Neural progenitor cell (in vitro differentiated cells): ENCODE measurements at places on chromosomes 2 and 18. TPM values are rescaled to one million over a fixed set of nuclear protein-coding genes. Genes with fewer than 3 reads are reported as not detected.
A peak's percentile ranks its signal among the peaks of the same experiment; 100 is the strongest.

- no peak for DNase-seq
Measured at GRCh38 chr2:230864122-230864604, 579 bp upstream of the ITM2C start.

- no peak for DNase-seq
Measured at GRCh38 chr2:56266761-56267414, 83.1 kb downstream of the CCDC85A start.

- DNase-seq = peak; percentile 60
Measured at GRCh38 chr2:4354678-4355077, 651.3 kb downstream of the DCDC2C start.

GRCh38 chr2:145022666-145023333, 502.9 kb upstream of the ZEB2 start:
- DNase-seq = no peak

DNA sequence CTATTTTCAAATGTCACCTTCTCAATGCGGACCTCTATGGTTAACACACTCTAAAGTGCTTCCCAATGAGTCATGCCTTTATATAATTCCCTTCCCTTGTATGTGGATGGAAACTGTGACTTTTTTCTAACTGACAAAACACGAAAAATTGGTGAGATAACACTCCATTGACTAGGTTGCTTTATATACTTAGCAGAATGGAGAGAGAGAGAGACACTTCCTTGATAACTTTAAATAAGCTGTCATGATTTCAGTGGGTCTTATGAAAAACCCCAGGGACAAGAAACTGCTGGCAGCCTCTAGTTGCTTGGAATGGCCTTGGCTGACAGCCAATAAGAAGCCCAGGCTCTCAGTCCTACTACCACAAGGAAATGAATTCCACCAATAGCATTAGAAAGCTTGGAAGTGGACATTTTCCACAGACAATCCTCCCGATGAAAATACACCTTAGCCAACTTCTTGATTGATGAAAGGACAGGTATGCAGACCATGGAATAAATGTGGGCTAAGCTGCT, 322.2 kb downstream of the ZNF804A start:
- no peak for DNase-seq

DNA sequence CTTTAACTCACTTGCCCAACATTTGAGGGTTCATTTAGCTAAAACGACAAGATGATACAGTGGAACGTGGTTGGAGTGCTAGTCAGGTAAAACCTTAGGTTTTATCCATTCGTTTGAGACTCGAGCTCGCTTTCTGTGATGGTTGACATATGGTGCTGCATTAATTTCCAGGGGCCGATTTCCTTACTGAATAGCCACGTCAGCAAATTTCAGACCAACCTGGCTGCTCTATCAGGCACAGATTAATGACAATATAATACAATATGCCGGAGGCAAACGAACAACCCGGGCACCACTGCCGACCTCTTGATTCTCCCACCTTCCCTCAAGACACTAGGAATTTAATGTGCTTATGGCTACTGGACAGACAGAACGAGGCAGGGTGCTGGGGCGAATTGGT, 42.0 kb downstream of the NABP1 start:
- no peak for DNase-seq

DNA sequence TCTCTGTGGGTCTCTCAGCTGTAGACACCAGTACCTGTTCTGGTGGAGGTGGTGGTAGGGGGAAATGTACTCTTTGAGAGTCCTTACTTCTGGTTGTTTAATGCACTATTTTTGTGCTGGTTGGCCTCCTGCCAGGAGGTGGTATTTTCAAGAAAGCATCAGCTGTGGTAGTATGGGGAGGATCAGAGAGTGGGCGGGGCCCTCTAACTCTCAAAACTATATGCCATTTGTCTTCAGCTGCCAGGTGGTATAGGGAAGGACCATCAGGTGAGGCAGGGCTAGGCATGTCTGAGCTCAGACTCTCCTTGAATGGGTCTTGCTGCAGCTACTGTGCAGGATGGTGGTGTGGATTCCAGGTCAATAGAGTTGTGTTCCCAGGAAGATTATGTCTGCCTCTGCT, 1100.8 kb downstream of the CNTNAP5 start:
- no peak for DNase-seq

GRCh38 chr2:47075361-47076125, 79.6 kb downstream of the STPG4 start:
- no peak for DNase-seq

DNA sequence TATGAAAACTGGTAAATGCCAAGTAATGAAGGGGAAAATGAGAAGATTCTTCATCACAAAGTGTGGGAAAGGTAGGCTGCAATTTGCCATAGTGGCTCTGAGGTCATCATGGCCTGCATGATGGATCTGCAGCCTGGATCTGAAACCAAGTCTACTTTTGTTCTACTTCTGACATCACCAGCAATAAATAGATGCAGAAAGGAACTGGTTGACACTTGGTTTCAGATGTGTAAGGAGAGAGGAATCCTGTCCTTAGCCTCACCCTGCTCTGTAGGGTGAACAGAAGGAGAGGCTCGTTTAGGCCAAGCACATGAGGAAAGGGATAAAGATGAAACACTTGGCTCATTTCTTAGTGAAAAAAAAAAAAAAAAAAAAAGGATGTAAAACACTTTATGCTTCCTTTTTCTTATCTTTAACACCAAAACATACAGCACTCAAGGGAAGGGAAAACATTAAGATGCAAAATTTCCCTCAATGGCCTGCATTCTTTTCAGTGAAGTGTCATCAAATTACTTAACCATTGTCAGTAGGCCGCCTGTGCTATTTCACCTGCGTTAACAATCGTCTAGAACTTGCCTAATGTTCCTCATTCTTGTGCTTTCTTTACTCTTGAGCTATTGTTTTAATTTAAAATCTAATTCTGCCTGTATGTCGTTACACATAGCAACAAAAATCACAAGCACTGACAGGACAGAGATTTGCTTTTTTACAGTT, 3.9 kb downstream of the NEB start:
- DNase-seq = no peak

DNA sequence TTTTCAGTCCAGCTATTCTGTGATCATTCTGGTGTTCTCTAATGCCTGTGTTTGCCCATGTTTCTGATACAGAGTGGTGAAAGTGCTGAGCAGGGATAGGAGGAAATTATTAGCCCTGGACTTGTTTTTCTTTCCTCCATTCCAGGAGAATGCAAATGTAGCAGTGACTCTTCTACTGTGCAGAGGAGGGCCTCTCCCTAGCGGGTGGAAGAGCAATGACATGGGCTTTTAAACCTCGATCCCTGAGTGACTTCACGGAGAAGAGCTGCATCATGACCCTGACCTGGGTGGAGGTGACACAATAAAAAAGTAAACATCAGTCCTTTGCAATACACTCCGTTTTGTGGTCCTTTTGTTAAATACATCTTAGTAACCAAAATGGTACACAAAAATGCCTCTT, 68.0 kb upstream of the NETO1 start:
- DNase-seq = no peak

DNA sequence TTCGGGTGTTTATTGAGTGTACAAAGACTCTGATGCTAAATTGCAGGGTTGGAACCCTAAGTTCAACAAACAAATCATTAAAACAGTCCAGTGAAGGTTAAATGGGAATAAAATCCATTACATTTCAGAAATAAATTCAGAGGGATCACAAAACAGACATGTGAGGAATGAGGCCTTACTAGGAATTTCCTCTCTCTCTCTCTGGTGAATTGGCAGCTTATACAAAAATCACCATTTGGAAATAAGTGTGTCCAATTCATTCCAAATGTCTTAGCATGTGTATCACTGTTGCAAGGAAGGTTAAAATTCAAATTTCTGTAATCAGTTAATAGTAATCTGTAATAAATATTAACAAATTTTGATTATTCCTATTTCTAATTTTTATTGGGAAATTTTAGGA, 228.6 kb upstream of the PXDN start:
- no peak for DNase-seq

DNA sequence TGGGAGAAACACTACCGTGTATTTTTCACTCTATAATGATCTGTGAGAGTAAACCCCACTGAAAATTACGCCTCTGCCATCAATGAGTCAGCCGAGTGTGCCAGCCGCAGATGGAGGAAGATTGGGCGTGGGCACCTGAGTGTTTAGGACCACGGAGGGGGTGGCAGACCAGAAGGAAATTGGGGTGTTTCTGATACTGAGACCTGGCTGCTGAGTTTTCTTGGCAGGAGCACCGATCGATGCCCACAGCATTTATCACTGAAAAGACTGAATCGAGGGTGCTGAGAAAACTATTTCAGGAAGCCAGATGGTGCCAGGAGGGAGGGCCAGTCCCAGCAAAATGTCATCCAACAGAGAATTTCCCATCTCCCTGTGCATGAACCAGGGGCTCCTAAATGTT, 91.9 kb upstream of the TPO start:
- no peak for DNase-seq

DNA sequence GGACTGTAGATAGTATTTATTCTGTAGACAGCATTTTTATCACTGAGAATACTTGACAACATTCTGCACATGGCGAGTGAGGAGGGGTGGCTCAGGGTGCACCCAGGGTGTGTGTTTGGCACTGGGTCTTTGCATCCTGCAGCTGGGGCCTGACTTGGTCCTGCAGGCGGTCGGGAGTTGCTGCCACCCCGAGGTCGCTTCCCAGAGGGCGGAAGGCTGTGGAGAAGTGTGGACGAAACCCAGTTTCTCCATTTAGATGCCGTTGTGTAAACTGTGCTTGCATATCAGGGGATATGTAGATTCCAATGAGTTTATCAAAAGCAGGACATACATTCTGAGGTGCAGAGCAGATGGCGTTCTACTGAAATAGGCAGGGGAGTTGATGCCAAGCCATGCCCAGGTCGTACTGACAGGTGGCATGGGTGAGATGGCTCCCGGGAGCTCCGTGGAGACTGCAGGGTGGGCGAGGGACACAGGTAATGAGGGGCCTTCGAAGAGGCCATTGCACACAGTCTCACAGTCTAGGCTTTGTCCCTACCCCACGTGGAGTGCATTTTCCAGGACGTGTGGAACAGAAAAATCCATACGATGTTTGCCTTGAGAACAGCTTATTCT, 74.5 kb downstream of the RTP5 start:
- DNase-seq = no peak

DNA sequence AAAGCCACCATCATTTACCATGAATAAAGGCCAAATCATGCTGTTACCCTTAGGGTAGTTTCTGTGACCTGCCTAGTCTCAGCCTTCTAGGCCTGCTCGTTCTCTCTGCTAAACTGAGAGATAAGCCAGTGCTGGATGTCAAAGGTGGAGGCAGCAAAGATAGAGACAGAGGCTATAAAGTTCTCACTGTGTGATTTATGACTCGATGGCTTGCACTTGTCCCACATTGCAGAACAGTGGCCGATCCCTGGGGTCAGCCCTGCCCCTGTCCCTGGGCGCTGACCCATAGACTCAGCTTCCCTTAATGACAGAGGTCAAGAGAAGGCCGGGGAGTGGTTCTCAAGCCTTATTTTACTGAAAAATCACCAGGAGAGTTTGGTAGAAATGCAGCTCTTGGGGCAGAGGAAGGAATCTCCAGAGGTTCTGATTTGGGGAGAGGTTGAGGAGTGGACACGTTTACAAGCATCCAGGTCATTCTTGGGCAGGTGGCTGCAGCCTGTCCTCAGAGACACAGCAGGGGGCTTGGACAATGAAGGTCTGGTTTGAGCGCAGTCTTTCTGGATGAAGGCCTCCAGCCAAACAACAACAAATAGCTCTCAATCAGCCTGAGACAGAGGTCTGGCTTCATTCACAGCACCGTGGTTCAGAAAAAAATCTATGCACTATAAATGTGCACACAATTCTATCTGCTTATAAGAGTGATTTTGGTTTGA, 143.5 kb downstream of the ACKR3 start:
- DNase-seq = no peak

DNA sequence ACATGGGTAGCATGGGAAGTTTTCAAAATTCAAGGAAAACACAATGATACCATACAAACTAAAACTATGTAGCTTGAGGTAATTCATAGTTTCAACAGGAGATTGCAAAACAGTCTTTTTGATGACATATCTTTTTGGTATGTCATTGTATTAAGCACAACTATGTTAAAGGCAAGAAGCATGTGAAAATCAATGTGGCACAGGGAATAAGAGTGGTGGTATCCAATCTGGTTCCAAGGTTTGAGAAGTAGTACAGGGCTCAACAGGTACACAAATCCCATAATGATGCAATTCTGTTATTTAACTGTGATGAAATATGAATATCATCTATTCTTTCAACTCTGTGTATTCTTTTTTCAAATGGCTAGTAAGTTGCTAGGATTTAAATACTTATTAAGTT, 16.4 kb upstream of the DLX2 start:
- no peak for DNase-seq

GRCh38 chr2:102258025-102258385, 53.4 kb upstream of the IL1RL1 start:
- no peak for DNase-seq

DNA sequence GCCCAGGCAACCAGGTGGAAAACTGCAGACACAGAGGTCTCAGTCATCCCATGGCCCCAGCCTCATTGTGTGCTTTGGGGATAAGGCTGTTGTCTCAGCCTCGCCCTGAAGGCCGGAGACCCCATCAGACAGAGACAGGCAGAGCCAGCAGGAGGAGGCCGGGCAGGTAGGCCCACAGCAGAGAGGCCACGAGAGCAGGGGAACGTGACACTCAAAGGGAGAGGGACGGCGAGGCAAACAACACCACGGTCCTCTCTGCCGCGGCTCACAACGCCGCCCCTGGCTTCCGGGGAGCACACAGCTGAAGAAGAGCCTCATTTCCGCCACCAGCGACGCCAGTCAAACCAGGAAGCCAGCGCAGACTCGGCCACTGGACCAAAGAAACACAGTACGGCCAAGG, 103.3 kb downstream of the ZNF516 start:
- DNase-seq = no peak

Gene NYAP2
- 0.07 TPM in 1 of 2 replicates, not detected in the other for total RNA-seq

Gene SPHKAP
- total RNA-seq = 0.06 TPM in 1 of 2 replicates, not detected in the other

Gene SERPINB3
- total RNA-seq = not detected in 2 replicates

Gene ZNF892
- total RNA-seq = 15.4 and 20.6 TPM in 2 replicates

Gene CCDC74B
- total RNA-seq = 8.8 and 13.8 TPM in 2 replicates

Gene SCN7A
- 0.81 and 1.0 TPM in 2 replicates for total RNA-seq

Gene CENPA
- 42.8 and 55.0 TPM in 2 replicates for total RNA-seq

Gene NAB1
- total RNA-seq = 47.6 and 71.5 TPM in 2 replicates

Gene PRKAG3
- total RNA-seq = not detected in 2 replicates

Gene DHRS9
- not detected in 2 replicates for total RNA-seq

Gene TCF23
- 0.03 TPM in 1 of 2 replicates, not detected in the other for total RNA-seq

Gene TMEM200C
- 1.4 and 7.5 TPM in 2 replicates for total RNA-seq

Gene DYNAP
- total RNA-seq = not detected in 2 replicates

Gene M1AP
- total RNA-seq = 0.75 and 3.7 TPM in 2 replicates
